ENCODE measurements at places on chromosomes 3 and 15. TPM values are rescaled to one million over a fixed set of nuclear protein-coding genes. Genes with fewer than 3 reads are reported as not detected.

The SNX22 gene
- 9.4 TPM for total RNA-seq

The XCR1 gene
- total RNA-seq: 4.2 TPM

The IFT57 gene
- total RNA-seq: 23.5 TPM

- no peaks in the 10 kb centered on the region for H3K4me1 ChIP-seq
- no peak for DNase-seq
- no peaks in the 10 kb centered on the region for H3K36me3 ChIP-seq
Measured at GRCh38 chr3:32945136-32945535, 6.3 kb upstream of the CCR4 start.

DNA sequence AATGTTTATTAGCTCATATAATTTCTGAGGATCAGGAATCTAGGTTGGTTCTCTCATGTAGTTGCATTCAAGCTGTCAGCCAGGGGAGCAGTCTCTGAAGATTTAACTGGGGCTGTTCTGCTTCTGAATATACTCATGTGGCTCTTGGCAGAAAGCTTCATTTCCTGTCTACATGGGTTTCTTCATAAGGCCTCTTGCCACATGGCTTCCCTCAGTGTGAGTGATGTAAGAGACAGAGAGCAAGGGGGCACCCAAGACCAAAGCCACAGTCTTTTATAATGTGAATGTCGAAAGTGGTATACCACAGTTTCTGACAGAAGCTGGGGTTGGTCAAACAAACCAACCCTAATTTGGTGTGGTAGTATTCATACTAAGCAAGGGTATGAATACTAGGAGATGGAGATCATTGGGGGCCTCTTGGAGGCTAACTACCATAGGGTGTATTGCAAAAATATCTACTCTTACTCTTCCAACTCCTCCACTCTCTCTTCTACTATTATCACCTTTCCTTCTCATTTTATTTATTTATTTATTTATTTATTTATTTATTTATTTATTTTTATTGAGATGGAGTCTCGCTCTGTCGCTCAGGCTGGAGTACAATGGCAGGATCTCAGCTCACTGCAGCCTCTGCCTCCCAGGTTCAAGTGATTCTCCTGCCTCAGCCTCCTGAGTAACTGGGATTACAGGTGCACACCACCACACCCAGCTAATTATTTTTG, 123.8 kb downstream of the B3GALNT1 start:
- H3K27me3 ChIP-seq: no peaks in the 10 kb centered on the region
- no peaks in the 10 kb centered on the region for H3K36me3 ChIP-seq
- no peak overlapping the region for H3K27ac ChIP-seq
- H3K4me1 ChIP-seq: peaks cover 4% of the 10 kb centered on the region
- DNase-seq: peak; percentile 48

GRCh38 chr15:96217983-96218382, 112.5 kb upstream of the NR2F2 start:
- DNase-seq: no peak
- H3K4me3 ChIP-seq: no peak overlapping the region
- H3K27ac ChIP-seq: no peak overlapping the region
- H3K36me3 ChIP-seq: no peaks in the 10 kb centered on the region

- no peak overlapping the region for H3K4me3 ChIP-seq
- no peak overlapping the region for H3K27ac ChIP-seq
- H3K4me1 ChIP-seq: no peaks in the 10 kb centered on the region
- DNase-seq: no peak
Measured at GRCh38 chr3:62638316-62638715, 236.9 kb downstream of the CADPS start.

DNA sequence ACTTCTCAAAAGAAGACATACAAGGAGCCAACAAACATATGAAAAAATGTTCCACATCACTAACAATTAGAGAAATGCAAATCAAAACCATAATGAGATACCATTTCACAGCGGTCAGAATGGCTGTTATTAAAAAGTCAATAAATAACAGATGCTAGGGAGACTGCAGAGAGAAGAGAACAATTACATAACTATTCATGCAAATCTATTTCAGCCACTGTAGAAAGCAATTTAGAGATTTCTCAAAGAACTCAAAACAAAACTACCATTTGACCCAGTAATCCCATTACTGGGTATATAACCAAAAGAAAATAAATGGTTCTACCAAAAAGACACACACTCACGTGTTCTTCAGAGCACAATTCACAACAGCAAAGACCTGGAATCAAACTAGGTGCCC, 116.3 kb downstream of the VPS13C start:
- H3K27ac ChIP-seq: no peak overlapping the region
- no peaks in the 10 kb centered on the region for H3K4me1 ChIP-seq
- peaks cover 11% of the 10 kb centered on the region for H3K36me3 ChIP-seq
- H3K4me3 ChIP-seq: no peak overlapping the region

GRCh38 chr15:39855400-39855799, 64.7 kb downstream of the GPR176 start:
- no peaks in the 10 kb centered on the region for H3K27me3 ChIP-seq
- DNase-seq: no peak
- no peaks in the 10 kb centered on the region for H3K4me1 ChIP-seq

DNA sequence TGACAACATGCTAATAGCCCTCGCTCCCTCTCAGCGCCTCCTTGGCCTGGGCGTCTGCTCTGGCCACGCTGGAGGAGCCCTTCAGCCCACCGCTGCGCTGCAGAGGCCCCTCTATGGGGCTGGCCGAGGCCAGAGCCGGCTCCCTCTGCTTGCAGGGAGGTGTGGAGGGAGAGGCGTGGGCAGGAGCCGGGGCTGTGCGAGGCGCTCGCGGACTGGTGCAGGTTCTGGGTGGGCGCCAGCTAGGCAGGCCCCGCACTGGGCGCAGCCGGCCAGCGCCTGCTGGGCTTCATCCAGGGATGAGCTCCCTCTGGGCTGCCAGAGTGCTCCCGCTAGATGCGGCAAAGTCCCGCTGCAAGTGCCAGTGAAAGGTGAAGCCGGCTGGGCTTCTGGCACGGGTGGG, 21.0 kb upstream of the DNAJC13 start:
- no peak for DNase-seq
- H3K36me3 ChIP-seq: no peaks in the 10 kb centered on the region
- no peaks in the 10 kb centered on the region for H3K4me1 ChIP-seq
- no peak overlapping the region for H3K4me3 ChIP-seq

DNA sequence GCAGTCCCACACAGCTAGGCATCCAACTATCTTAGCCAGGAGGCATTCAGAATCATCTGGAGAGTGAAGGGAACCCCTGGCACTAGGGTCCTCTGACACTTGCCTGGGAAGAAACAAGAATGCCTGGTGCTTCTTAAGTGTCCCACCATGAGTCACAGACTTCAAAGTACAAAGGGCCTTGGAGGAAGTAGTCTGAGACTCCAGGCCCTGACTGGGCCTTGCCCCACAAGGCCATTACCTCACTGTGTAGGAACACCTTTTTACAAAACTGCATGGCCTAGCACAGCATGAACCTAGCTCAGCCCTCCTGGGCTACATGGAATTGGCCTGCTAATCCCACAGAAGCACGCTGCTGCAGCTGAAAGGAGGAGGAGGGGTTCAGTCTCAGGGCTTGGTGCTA, 104.5 kb upstream of the SLCO2A1 start:
- H3K27me3 ChIP-seq: no peaks in the 10 kb centered on the region
- no peaks in the 10 kb centered on the region for H3K36me3 ChIP-seq
- H3K4me1 ChIP-seq: no peaks in the 10 kb centered on the region
- H3K4me3 ChIP-seq: no peak overlapping the region

- H3K4me3 ChIP-seq: no peak overlapping the region
- no peaks in the 10 kb centered on the region for H3K4me1 ChIP-seq
- H3K27me3 ChIP-seq: no peaks in the 10 kb centered on the region
Measured at GRCh38 chr3:110542552-110543150, 529.0 kb upstream of the NECTIN3 start.

DNA sequence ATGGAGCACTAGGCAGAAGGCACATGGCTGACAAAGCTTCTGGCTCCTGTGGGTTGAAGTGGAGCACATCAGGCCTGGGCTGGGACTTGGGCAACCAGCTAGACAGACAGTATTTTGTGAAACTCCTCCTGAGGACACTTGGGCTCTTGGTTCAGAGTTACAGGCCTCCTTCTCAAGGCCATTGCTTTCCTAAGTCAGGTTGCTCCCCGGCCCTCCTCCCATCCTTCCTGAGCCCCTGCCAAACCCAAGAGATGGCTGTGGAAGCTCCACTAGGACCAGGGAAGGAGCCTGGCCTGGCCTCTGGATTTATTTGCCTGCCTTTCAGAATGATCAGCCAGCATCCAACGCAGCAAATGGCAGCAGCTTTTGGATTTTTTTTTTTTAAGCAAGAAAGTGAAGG, 56.3 kb downstream of the MAGEF1 start:
- H3K36me3 ChIP-seq: no peaks in the 10 kb centered on the region
- H3K27ac ChIP-seq: no peak overlapping the region
- peaks cover 2% of the 10 kb centered on the region for H3K27me3 ChIP-seq
- H3K4me3 ChIP-seq: no peak overlapping the region
- no peak for DNase-seq

DNA sequence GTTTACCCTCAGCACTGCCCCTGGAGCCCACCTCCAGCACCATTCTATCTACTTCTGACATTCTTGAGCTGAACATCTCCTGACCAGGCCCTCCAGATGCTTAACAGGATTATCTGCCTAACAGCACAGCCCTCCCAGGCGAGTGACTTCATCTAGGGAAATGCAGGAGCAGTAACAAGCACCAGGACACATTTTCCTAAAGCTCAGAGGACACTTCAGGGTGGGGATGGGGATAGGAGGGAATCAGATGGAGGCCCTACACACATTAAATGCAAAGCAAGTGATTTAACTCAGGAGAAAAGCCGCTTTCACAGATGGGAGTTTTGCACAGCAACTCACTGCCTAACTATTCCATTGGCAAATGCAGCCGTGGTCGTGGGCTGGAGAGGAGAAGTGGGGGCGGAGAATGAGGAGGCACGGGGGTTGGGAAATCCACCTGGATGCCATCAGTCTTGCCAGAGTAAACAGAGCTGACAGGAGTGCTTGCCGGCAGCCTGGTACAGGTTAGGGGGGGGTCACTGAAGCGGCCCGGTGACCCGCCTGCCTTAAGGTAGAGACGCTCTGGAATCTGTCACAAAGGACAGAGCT, 21.3 kb upstream of the BNC1 start:
- H3K4me1 ChIP-seq: no peaks in the 10 kb centered on the region
- no peak for DNase-seq

- no peak overlapping the region for H3K4me3 ChIP-seq
- peaks cover 40% of the 10 kb centered on the region for H3K4me1 ChIP-seq
- no peaks in the 10 kb centered on the region for H3K36me3 ChIP-seq
- DNase-seq: no peak
- H3K27ac ChIP-seq: peak overlapping the region; percentile 87
Measured at GRCh38 chr15:33027306-33028035, 167.0 kb downstream of the FMN1 start.

- no peak overlapping the region for H3K4me3 ChIP-seq
- DNase-seq: no peak
- peaks cover 27% of the 10 kb centered on the region for H3K4me1 ChIP-seq
- H3K27ac ChIP-seq: peak overlapping the region; percentile 98
- H3K27me3 ChIP-seq: no peaks in the 10 kb centered on the region
Measured at GRCh38 chr3:37955918-37956707, 34.5 kb upstream of the VILL start.

All from thymus (tissue), 14 donors.